Activated T-cell treated with anti-CD3 and anti-CD28 coated beads, Interleukin-2, amount 50 U/mL, for 72 hours (primary cell): ENCODE measurements at places on chromosomes 2 and 18. TPM values are rescaled to one million over a fixed set of nuclear protein-coding genes. Genes with fewer than 3 reads are reported as not detected.

Gene MYCN
- 0.12 TPM for total RNA-seq

Gene SPC25
- total RNA-seq = 25.2 TPM

Gene GREB1
- 2.4 TPM for total RNA-seq

Gene REG3G
- total RNA-seq = not detected
